ENCODE measurements at places on chromosomes 3 and 15. TPM values are rescaled to one million over a fixed set of nuclear protein-coding genes. Genes with fewer than 3 reads are reported as not detected.

GRCh38 chr3:29335438-29335837, 54.6 kb downstream of the RBMS3 start:
- DNase-seq, result no peak

DNA sequence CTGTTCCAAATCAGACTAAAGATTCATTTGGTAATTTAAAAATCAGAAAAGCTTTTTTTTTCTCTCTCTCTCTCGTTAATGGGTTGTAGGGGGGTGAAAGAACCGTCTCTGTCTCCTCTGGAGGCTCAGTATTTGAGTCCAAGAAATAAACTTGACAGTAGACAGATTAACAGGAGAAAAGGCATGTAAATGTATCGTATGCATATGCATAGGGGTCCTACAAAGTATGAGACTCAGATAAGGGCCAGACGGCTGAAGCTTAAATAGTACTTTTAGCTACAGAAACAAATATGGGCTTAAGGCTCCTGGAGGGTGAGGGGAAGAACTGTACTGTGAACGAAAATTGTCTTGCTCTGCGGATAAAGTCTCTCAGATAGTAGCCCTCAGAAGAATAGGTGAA, 42.4 kb downstream of the PIK3CA start:
- no peak for DNase-seq

GRCh38 chr3:20984594-20985205, 766.3 kb downstream of the ZNF385D start:
- no peak for DNase-seq

The ASB14 gene
- 0.55 TPM for polyA plus RNA-seq
